ENCODE measurements at places on chromosomes 13 and 19. TPM values are rescaled to one million over a fixed set of nuclear protein-coding genes. Genes with fewer than 3 reads are reported as not detected.

GRCh38 chr19:6393983-6394412 is 1.0 kb upstream of the GTF2F1 start:
- H3K4me3 ChIP-seq, result peak overlapping the region; percentile 94
- H3K36me3 ChIP-seq, result no peaks in the 10 kb centered on the region
- no peaks in the 10 kb centered on the region for H3K27me3 ChIP-seq
- peak overlapping the region; percentile 94 for H3K27ac ChIP-seq
- H3K4me1 ChIP-seq, result peaks cover 25% of the 10 kb centered on the region

- DNase-seq, result peak; percentile 81
- H3K4me1 ChIP-seq, result peaks cover 26% of the 10 kb centered on the region
- peaks cover 4% of the 10 kb centered on the region for H3K36me3 ChIP-seq
- peaks cover 12% of the 10 kb centered on the region for H3K27me3 ChIP-seq
- H3K4me3 ChIP-seq, result peak overlapping the region; percentile 90
These were observed 399 bp upstream of the SPTBN4 start for GRCh38 chr19:40466219-40466984.

DNA sequence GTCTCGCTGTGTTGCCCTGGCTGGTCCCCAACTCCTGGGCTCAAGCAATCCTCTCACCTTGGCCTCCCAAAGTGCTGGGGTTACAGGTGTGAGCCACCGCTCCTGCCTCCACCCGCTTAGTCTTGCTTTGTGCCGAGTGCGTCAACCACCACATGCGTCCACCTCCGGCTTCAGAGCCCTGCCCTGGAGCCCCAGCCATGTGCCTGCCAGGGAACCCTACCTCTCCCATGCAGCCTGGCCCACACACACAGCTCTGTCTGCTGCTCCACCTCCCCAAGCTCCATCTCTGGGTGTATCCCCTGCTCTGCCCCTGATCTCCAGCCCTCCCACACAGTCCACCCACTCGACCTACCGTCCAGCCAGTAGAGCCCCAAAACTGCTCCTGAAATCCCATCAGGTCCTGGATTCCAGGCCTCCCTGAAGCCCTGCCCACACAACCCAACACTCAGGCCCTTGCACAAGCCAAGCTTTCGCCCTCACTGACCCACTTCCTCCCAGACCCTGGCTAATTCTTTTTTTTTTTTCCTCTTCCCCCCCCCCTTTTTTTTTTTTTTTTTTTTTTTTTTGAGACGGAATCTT is 9.6 kb downstream of the CYP2F1 start:
- DNase-seq, result no peak
- no peak overlapping the region for H3K4me3 ChIP-seq
- H3K27me3 ChIP-seq, result no peaks in the 10 kb centered on the region
- H3K4me1 ChIP-seq, result peaks cover 45% of the 10 kb centered on the region
- H3K36me3 ChIP-seq, result no peaks in the 10 kb centered on the region
- H3K27ac ChIP-seq, result no peak overlapping the region

Gene CTXN1
- not detected for total RNA-seq

DNA sequence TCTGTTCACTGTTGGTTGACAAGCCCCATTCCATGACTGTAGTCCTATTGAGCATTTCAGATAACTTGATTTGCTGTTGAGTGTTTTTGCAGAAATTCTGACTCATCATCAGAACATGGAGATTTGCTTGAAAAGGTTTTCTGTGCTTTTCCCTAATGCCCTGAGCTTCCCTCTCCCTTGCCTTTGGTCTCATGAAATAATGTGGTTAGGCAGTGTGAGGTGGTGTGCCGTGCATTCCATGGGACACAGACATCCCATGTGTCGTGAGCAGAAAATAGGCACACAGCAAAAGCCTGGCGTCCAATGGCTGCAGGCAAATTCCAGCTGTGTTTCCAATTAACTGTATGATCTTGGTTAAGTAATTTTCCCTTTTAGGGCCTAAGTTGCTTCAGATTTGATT is 197.4 kb downstream of the DLEU7 start:
- H3K4me3 ChIP-seq, result no peak overlapping the region
- H3K27ac ChIP-seq, result no peak overlapping the region
- H3K36me3 ChIP-seq, result no peaks in the 10 kb centered on the region
- DNase-seq, result no peak
- no peaks in the 10 kb centered on the region for H3K4me1 ChIP-seq

GRCh38 chr19:46616631-46617322 is 8.1 kb downstream of the PTGIR start:
- H3K27me3 ChIP-seq, result no peaks in the 10 kb centered on the region
- H3K4me1 ChIP-seq, result peaks cover 30% of the 10 kb centered on the region
- H3K36me3 ChIP-seq, result no peaks in the 10 kb centered on the region
- no peak for DNase-seq
- peak overlapping the region; percentile 73 for H3K27ac ChIP-seq

DNA sequence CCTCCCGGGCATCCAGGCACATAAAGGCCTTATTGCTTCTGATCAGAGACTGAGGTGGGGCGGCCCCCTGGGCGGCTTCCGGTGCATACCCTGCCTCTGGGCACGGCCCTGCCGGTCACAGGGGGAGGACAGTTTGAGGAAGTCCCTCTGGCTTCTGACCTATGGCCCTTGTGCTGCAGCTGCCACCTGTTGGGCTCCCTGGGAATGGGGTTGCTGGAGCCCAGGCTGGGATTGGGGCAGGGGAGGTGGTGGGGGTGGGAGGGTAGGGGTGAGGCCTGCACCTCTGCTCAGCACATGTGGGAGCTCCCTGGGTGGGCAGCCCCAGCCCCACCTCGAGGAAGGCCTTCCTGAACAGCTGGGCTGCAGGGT is 10.7 kb downstream of the ANO8 start:
- H3K4me1 ChIP-seq, result peaks cover 8% of the 10 kb centered on the region
- no peak for DNase-seq
- no peaks in the 10 kb centered on the region for H3K36me3 ChIP-seq
- no peaks in the 10 kb centered on the region for H3K27me3 ChIP-seq
- no peak overlapping the region for H3K4me3 ChIP-seq
- no peak overlapping the region for H3K27ac ChIP-seq

- H3K36me3 ChIP-seq, result no peaks in the 10 kb centered on the region
- H3K4me1 ChIP-seq, result peaks cover 7% of the 10 kb centered on the region
- H3K4me3 ChIP-seq, result no peak overlapping the region
- no peaks in the 10 kb centered on the region for H3K27me3 ChIP-seq
- DNase-seq, result no peak
These were observed 3.0 kb downstream of the HOOK2 start for GRCh38 chr19:12772323-12772722.

GRCh38 chr13:28889086-28889732 is 69.1 kb downstream of the MTUS2 start:
- no peaks in the 10 kb centered on the region for H3K36me3 ChIP-seq
- DNase-seq, result no peak
- no peaks in the 10 kb centered on the region for H3K27me3 ChIP-seq
- H3K27ac ChIP-seq, result no peak overlapping the region
- H3K4me3 ChIP-seq, result no peak overlapping the region

DNA sequence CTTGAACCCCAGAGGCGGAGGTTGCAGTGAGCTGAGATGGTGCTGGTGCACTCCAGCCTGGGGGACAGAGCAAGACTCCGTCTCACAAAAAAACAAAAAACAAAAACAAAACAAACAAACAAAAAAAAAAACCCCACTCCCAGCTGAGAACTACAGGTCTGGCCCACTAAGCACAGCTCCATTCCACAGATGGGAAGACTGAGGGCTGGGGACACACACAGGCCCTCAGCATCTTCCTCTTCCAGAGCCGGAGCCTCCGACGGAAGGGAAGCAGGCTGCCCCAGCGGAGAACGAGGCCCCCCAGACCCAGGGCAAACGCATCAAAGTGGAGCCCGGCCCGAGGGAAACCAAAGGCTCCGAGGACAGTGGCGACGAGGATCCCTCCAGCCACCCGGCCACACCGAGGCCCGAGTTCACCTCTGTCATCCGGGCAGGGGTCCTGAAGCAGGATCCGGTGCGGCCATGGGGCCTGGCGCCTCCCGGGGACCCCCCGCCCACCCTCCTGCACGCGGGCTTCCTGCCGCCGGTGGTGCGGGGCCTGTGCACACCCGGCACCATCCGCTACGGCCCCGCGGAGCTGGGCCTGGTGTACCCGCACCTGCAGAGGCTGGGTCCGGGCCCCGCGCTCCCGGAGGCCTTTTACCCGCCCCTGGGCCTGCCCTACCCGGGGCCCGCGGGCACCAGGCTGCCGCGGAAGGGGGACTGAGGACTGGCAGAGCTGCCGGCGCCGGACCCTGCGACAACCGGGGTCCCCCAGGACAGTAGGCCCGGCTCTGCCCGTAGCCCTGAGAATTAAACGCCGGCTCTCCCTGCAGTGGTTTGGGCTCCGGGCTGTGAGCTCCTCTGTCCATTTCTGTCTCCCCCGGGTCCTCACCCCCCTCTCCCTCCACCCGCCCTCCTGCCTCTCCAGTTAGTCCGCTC is 3.2 kb downstream of the TMEM160 start:
- H3K27ac ChIP-seq, result no peak overlapping the region
- no peaks in the 10 kb centered on the region for H3K36me3 ChIP-seq
- no peak overlapping the region for H3K4me3 ChIP-seq
- H3K27me3 ChIP-seq, result no peaks in the 10 kb centered on the region
- DNase-seq, result no peak

GRCh38 chr13:30984620-30985019 is 52.2 kb downstream of the TEX26 start:
- H3K36me3 ChIP-seq, result no peaks in the 10 kb centered on the region
- H3K4me1 ChIP-seq, result no peaks in the 10 kb centered on the region
- H3K27me3 ChIP-seq, result peaks cover 23% of the 10 kb centered on the region

GRCh38 chr13:48123812-48124211 is 28.9 kb upstream of the MED4 start:
- H3K36me3 ChIP-seq, result no peaks in the 10 kb centered on the region
- no peaks in the 10 kb centered on the region for H3K27me3 ChIP-seq
- H3K27ac ChIP-seq, result no peak overlapping the region
- no peak overlapping the region for H3K4me3 ChIP-seq

Gene MAMSTR
- 1.0 TPM for total RNA-seq

GRCh38 chr19:18135712-18136584 is 17.0 kb upstream of the PIK3R2 start:
- no peak overlapping the region for H3K4me3 ChIP-seq
- H3K36me3 ChIP-seq, result peaks cover 10% of the 10 kb centered on the region
- no peaks in the 10 kb centered on the region for H3K27me3 ChIP-seq
- no peaks in the 10 kb centered on the region for H3K4me1 ChIP-seq
- no peak for DNase-seq
- no peak overlapping the region for H3K27ac ChIP-seq

Gene ZNF418
- 1.9 TPM for total RNA-seq

- H3K4me1 ChIP-seq, result peaks cover 13% of the 10 kb centered on the region
- DNase-seq, result no peak
- no peak overlapping the region for H3K4me3 ChIP-seq
- no peaks in the 10 kb centered on the region for H3K27me3 ChIP-seq
These were observed 86.2 kb upstream of the FRY start for GRCh38 chr13:31945202-31945961.

Gene ATP8B3
- total RNA-seq, result 2.8 TPM

Gene KIR2DL3
- total RNA-seq, result 11.7 TPM

- no peaks in the 10 kb centered on the region for H3K4me1 ChIP-seq
- no peak for DNase-seq
- H3K36me3 ChIP-seq, result no peaks in the 10 kb centered on the region
- H3K27ac ChIP-seq, result no peak overlapping the region
- H3K27me3 ChIP-seq, result peaks cover 7% of the 10 kb centered on the region
These were observed 197.1 kb downstream of the NDFIP2 start for GRCh38 chr13:79678100-79678499.

GRCh38 chr13:28475916-28476725 is 18.8 kb downstream of the FLT1 start:
- H3K36me3 ChIP-seq, result no peaks in the 10 kb centered on the region
- no peak overlapping the region for H3K4me3 ChIP-seq
- H3K27ac ChIP-seq, result no peak overlapping the region
- peaks cover 3% of the 10 kb centered on the region for H3K4me1 ChIP-seq

Gene SOX1
- total RNA-seq, result not detected

GRCh38 chr19:14404312-14404711 is 14.8 kb downstream of the DDX39A start:
- H3K4me1 ChIP-seq, result peaks cover 12% of the 10 kb centered on the region
- DNase-seq, result no peak
- H3K36me3 ChIP-seq, result peaks cover 5% of the 10 kb centered on the region
- H3K27me3 ChIP-seq, result no peaks in the 10 kb centered on the region
- peak overlapping the region; percentile 58 for H3K27ac ChIP-seq

DNA sequence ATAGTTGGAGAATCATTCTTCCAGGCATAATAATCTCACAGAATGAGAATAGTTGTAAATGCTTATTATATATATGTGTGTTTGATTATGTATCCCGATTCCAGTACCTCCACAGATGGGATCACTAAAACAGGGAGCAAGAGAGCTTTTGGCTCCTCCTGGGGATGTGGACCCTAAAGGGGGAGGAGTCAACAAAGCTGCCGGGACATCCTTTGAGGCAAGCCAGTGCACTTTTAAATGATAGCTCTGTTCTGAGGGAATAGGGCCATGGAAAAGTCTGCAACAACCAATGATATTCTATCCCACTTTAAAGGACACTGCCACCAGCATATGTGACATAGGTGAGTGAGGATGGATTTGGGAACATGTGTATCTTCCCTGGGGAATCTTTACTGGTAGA is 40.8 kb downstream of the SLITRK5 start:
- peaks cover 8% of the 10 kb centered on the region for H3K27me3 ChIP-seq
- H3K27ac ChIP-seq, result no peak overlapping the region
- no peaks in the 10 kb centered on the region for H3K4me1 ChIP-seq

- no peak overlapping the region for H3K4me3 ChIP-seq
- no peaks in the 10 kb centered on the region for H3K4me1 ChIP-seq
- H3K27me3 ChIP-seq, result peaks cover 6% of the 10 kb centered on the region
These were observed 3.9 kb upstream of the TMPRSS9 start for GRCh38 chr19:2356036-2356646.

DNA sequence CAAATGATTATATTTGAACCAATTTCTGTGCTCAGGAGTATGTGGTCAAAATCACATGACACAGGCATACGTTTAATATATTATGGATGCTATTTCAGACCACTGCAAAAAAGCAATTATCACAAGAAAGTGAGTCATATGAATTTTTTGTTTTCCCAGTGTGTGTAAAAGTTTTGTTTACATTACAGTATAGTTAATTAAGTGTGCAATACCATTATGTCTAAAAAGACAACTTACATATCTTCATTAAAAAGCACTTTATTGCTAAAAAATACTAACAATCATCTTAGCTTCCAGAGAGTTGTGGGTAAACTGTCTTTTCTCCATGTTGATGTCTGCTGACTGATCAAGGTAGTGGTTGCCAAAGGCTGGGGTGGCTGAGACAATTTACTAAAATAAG is 347.2 kb upstream of the PCDH9 start:
- no peak for DNase-seq
- no peak overlapping the region for H3K4me3 ChIP-seq
- no peaks in the 10 kb centered on the region for H3K4me1 ChIP-seq
- no peaks in the 10 kb centered on the region for H3K36me3 ChIP-seq
- no peak overlapping the region for H3K27ac ChIP-seq
